ENCODE measurements at places on chromosomes 6 and 20.

DNA sequence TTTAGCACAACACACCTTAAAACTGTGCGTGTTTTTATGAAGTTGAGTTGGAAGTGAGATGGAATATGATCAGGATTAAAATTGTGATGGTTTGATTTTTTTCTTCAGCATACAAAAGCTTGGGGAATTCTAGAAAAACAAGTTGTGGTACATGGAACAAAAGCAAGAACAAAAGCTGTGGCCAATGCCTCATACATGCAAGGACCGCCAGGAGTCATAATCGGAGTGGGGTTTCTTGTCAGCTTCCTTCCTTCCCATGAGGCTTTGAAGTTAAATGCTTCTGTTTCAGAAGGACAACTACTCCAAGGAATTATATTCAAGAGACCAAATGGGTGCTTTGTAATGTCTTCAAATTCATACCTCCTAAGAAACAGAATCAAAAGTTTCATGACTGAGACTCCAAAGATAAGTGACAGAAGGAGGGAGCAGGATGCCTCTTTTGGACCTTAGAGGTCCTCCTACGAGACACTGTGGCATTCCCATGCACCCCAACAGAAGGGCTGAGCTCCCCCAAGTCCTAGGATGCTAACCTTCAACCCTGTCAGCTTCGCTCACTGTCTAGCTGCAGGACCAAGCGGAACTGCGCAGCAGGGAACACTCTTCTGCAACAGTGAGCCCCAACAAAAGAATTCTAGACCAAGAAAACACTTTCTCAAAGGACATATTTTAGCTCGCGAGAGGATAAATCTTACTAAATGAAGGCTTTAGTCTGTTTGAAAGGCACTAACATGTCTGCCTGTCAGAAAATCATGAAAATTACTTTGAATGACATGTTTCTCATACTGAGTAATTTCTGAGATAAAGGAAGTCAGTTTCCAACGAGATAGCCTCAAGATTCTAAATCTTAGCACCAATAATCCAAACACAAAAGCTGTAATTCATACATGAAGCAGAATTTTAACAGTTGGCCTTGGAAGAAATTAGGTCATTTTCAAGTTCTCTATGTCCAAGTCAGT, 108.5 kb upstream of the NHSL1 start:
- no peak for DNase-seq

GRCh38 chr20:45940053-45940452, 5.6 kb downstream of the PCIF1 start:
- DNase-seq, result no peak

GRCh38 chr6:161368514-161368913, 94.7 kb upstream of the AGPAT4 start:
- DNase-seq, result no peak

- DNase-seq, result no peak
These were observed 34.2 kb downstream of the FOXF2 start for GRCh38 chr6:1423578-1423977.

DNA sequence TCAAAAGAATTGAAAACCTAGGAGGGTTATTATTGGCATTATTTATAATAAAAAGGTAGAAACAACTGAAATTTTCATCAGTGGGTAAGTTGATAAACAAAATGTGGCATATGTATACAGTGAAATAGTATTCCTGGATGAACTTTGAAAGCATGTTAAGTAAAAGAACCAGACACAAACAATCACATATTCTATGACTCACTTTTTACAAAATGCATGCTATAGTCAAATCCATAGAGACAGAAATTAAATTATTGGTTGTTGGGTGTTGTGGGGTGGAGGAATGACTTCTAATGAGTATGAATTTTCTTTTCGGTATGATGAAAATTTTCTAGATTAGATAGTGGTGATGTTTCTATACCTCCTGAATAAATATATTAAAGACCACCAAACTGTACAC, 94.6 kb downstream of the LRRC1 start:
- no peak for DNase-seq

DNA sequence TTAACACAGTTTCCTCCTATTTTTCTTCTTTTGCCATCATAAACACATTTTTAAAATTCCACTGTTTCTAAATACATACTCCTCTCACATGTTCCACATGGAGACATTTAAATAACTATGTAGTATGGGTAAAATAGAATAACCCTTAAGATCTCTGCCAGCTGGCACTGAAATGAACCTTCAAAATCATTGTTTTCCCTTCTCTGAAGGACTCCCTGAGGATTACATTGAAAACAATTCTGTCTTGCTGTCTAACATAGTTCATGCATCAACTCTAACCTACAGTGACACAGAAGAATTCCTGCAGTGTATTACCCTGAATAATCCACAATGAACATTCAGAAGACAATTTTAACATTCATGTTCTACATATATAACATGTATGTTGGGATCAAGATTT, 1361.8 kb upstream of the CITED2 start:
- DNase-seq, result no peak

- no peak for DNase-seq
These were observed 78.4 kb upstream of the IYD start for GRCh38 chr6:150290429-150290828.

GRCh38 chr6:109457562-109457996, 2.0 kb upstream of the MICAL1 start:
- DNase-seq, result no peak

DNA sequence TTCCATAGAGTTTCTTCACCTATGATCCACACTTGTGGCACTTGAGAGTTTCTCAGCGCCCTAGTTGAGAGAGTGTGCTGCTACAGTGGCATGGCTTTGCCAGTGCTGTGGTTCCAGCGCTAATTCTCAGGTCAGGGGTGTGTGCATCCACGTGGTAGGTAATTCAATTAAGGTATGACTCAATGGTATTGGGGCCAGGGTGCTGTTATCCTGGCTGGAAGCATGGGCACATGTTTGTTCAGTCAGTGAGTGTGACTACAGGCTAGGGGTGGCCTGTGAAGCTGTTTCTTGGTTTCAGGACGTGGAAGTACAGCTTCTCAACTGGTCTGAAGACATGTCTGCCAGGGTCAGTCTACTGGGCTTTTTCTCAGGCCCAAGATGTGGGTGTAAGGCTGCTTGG, 3.0 kb upstream of the SEMG2 start:
- no peak for DNase-seq

- no peak for DNase-seq
These were observed 138.4 kb downstream of the PREX1 start for GRCh38 chr20:48689388-48689787.

- DNase-seq, result peak; percentile 32
These were observed 360.2 kb downstream of the PREX1 start for GRCh38 chr20:48467622-48468021.

DNA sequence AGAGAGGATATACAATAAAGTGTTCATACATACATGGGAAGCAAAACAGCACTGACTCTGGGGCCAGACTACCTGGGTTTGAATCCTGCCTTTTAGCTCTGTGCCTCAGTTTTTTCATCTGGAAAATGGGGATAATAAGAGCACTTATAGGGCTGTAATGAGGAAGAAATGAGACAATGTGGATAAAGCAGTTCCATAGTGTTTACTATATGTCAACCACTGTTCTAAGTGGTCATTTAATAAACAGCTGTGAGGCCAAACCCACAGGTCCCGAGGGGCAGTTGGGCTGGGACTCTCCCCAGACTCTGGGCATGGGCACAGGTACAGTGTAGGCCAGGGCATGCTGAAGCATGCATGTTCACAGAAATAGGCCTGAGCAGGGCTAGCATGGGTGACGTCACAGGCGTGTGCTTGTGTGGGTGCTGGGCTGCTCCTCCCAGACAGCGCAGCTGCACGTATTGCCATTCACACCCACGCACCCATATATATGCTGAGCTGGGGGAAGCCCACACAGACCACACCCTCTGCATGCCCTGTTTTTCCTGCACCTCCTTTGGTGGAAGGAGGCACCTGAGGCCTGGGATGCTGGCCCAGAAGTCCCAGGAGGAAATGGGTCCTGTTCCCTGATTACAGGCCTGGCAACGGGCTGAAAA, 3.5 kb upstream of the PLCG1 start:
- DNase-seq, result no peak

DNA sequence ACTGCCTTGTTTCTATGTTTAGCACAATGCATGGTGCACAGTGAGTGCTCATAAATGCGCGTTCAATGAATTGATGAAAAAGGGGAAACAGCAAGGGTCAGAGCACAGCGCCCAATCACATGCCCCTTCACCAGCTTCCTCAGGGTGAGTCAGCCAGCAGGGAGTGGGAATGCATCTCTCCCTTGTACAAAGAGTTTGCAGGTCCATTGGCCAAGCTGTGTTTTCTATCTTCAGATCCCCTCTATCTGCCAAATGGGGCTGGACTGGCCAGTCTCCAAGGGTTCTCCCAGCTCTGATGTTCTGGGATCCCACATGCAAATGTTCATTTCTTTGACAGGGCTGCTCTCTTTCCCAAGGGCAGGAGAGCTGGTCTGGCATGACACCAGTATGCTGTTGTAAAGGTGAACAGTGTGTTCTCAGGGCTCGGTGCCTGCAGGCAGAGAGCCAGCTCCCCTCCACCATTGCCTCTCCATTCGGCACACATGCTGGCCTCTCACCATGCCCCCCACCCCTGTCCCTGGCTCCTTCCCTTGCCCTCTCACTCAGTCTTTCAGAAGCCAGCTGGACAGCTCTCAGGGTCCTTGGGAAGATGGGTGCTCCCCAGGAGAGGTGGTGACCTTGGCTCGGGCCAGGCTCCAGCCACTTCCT, 25.0 kb downstream of the ANGPT4 start:
- no peak for DNase-seq

GRCh38 chr20:33672426-33673113, 1.7 kb downstream of the NECAB3 start:
- no peak for DNase-seq

DNA sequence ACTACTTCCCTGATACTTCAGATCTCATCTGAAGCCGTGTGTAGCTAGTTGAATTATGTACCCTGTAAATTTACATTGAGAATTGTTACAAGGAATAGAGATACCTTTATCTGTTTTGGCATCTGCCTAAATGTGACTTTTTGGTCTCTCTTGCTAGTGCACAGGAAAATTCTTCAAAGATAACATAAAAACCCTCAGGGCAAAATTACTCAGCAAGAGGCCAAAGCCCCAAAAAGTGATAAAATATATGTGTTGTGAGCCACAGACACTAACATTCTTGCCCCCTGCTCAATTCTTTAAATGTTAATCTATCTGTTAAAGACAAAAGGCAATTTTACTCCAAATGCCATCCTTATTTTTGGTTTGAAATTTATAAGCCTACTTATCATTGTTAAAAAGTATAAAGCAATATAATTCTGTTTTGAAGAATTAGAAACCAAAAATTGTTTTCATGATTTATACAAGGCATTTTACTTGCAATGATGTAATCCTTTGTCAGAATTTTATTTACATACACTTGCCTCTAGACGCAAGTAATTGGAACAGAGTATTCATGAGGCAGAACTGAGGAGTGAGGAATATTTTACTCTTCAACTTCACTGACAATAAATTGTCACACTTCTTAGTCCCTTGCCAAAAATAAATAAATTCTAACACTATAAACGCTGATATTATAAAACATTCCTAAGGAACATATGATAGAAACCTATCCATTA, 186.2 kb downstream of the EPM2A start:
- DNase-seq, result no peak

DNA sequence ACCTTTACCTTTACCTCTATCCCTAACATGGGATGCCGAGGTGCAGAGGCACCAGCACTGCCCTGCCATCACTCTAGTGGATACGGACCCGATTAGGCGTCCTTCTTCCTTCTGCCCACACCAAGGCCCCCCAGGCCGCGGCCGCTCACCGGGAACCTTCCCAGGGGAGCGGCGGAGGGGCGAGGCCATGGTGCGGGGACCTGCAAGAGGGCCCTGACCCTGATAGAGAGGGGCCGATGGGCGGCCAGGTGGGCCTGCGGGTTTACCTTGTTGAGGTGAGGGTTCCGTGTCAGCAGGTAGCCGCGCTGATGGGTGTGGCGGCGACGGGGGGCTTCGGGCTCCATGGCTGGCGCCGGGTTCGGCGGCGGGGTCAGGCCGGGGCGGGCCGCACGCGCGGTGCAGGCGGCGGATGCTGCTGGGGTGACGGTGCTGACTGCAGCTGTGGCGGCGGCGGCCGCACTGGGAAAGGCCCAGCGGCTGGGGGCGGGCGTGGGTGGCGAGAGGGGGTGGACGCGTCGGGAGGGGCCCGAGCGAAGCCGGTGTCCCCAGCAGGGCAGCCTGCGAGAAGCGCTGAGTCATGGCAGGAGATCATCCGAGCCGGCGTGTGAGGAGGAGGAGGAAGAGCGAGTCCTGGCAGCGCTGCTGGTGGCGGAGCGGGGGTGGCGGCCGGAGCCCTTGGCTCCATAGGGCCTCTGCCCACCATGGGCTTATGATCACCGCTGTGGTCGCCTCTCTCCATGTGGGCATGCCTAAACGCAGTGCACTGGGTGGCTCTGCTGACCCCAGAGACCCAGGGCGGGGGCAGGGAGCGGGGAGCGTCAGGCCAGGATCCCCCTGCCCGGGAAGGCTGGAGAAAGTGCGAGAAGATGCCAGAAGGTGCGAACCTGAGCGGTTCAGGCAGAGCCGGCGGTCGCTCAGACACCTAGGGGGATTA, at the start of gene ME1:
Gene ME1 (minus strand): TSS at position 441 of the 934 bp plus-strand sequence. CDS start 97 bp downstream, at position 344.
- peak; percentile 67 for DNase-seq

DNA sequence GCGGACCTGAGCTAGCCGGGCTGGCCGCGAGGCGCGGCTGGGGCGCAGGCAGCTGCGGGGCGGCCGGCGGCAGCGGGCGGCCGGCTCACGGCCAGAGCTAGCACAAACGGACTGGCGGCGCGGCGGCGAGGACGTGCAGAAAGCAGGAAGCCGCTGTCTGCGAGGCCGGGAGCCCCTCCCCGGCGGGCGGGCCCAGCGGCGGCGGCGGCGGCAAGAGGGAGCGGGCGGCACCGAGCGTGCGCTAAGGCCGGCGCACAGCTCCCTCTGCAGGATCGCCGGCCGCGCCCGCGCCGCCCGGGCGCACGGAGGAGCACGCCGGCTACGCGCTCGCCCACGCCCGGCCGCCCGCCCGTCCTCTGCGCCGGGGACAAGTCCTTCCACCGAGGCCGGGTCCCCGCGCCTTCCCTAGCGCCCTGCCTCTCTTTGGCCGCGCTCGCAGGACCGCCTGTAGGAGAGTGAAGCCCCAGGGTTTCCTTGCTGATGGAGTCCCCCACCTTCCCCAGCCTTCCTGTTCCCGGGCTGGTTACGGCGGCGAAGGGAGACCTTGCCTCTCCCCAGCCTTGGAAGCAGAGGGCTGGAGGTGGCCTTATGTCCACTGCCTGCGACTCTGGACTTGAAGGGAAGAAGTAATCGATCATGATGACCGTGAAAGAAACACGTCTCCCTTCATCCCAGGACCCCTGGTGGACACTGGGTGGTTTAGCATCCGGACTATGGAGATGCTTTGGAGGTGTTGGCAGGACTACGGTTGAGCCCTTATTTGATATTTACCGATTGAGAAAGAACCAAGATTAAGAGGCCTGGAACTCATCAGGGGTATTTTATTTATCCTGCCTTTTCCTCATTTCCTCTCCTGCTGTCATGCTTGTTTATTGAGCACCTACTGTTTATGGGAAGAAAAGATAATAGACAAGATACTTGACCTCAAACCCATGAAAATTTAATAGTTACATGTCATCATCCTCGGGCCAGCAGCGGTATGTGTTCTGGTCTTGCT, at the start of gene PREP:
Gene PREP (minus strand): TSS at position 144 of the 997 bp plus-strand sequence. CDS start 191 bp downstream, outside the sequence.
- DNase-seq, result peak; percentile 83
